ENCODE measurements at places on chromosomes 3 and 15.

- DNase-seq, result no peak
Observed at GRCh38 chr3:113890256-113890900, 51.8 kb downstream of the GRAMD1C start.

GRCh38 chr15:34986771-34987480 is 1.2 kb downstream of the ZNF770 start:
- DNase-seq, result no peak

GRCh38 chr15:101433396-101433795 is 56.1 kb downstream of the PCSK6 start:
- no peak for DNase-seq

- DNase-seq, result no peak
Observed at GRCh38 chr3:50147861-50148260, 7.3 kb upstream of the SEMA3F start.

GRCh38 chr3:195697582-195698324 is 23.0 kb upstream of the MUC20 start:
- DNase-seq, result no peak

DNA sequence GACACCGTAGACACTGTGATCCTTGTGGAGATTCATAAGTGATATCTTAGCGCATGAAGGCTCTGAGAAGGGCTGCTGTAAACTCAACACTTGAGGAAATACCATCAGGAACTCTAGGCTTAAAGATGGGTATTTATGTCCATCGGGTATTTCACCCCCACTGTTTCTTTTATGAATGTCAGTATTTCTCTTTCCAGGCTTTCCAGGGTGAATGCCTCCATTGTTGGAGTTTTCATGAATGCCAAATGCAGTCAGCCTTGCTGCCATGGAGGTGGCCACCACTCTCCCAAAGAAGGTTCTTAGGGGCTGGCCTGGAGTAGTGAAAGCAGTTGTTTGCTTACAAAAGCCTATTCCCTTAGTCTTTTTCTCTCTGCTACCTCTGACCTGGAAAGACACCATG is 259.2 kb downstream of the SLCO3A1 start:
- no peak for DNase-seq

DNA sequence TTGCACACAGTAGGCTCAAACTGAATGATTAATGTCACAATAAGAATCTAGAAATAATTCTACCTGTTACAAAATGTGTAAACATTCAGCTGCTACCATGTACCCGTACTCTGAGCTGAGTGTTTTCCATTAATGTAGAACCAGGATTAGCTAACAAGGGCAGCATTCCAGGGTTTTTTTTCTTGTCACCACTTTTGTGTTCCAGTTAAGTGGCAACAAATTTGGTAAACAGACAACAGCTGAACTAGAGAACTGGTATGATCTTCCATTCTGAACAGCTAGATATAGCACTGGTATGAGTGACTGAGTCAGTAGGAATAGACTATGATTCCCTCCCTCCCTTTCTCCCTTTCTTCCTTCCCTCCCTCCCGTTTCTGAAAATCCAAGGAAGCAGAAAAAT is 229.4 kb downstream of the CD47 start:
- no peak for DNase-seq

All from GM10248 (cell line).